ENCODE measurements at places on chromosomes 2 and 18. TPM values are rescaled to one million over a fixed set of nuclear protein-coding genes. Genes with fewer than 3 reads are reported as not detected.

Gene DSC3
- polyA plus RNA-seq: not detected

Gene KIF1A
- not detected for polyA plus RNA-seq

GRCh38 chr2:241047253-241048010 is 49.0 kb downstream of the SNED1 start:
- DNase-seq: no peak

Gene CCDC138
- polyA plus RNA-seq: 4.9 TPM

DNA sequence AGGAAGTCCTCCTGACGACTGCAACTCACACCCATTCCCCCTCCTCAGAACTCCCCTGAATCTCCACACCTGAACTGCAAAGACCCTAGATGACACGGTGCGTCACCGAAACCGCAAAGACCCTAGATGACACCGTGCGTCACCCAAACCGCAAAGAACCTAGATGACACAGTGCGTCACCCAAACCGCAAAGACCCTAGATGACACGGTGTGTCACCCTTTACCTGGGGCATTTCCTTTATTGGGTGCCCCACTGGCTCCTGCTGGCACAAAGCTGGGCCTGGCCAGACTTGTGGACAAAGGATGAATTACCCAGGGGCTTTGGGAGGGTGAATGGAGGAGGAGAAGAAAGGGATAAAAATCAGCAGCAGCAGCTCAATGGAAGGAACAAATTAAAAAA is 123.8 kb downstream of the CELF4 start:
- no peak for DNase-seq

DNA sequence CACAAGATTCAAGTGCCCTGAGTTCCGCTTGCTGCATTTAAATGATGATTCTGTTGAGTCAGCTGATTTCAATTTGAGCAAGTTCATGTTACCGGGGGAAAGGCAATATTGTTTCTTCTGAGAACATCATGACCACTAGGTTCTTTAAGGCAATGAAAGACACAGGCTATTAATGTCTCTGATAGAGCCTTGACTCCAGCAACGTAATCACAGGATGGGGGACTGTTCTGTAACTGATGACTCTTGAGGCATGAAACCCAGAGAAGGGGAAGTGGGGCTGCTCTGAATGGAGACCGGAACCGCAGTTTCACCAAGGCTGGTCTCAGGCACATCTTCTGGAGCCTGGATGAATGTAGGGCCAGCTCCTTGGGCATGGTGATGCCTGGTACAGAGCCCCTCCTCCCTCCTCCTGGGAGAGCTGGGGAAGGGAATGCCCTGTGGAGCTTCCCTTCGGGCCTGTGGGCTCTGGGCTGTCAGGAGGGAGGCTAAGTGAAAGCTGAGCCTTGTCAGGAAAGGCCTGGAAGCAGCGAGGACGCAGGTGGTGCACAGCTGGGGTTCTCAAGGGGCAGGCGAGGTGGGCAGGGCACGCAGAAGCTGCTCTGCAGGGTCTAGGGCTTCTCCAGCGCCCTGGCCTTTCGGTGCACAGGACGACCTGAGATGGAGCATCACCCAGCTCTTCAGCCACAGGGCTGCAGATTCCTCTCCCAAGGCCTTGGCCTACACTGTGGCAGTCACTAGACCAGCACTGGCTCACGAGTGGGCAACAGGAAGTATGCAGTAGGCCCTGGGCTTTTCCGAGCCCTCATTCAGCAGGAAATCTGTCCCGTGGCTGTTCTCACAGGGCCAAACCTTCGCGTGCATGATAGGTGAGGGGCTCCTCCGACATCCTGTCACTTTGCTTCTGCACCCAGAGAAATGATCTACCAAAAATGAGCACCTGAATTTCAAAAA is 36.6 kb upstream of the PRLH start:
- DNase-seq: no peak

- no peak for DNase-seq
These were observed 968.0 kb upstream of the FAM98A start for GRCh38 chr2:34567128-34567527.

Gene SERPINB5
- polyA plus RNA-seq: not detected

DNA sequence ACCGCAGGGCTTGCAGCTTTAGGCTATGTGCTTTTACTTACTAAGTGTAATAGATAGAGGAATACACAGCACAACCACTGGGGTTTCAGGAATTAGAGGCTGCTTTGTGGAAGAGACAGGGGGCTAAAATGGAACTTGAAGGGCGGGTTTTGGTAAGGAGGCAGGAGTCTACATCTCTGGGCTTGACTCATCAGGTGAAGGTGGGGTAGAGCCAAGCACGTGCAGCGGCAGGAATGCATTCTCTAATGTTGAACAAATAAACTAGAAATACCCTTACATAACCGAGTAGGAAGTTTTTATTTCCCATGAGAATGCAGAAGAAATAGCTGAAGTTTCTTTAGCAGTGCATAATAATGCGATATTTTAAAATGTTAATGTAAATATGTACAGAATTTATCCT is 673.8 kb upstream of the SALL3 start:
- DNase-seq: no peak

DNA sequence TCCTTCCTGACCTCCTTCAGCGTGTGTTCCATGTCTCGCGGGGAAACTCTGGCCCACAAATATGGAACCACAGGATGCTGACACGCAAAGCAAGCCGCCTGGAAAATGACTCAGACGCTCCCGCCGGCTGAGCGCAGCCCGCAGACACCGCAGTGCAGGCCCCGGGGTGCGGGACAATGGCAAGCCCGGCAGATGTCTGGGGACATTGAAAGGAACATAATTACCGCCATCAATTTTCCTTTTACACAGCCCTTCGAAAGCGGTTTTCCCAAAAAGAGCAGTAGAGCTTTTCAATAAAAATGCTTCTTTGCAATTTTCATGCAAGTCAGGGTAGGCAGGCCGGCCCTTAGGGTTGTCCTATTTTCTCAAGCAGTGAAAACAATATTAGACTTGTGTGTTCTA is 159.2 kb upstream of the SH3BP4 start:
- DNase-seq: no peak

Gene NPPC
- not detected for polyA plus RNA-seq

Gene BMPR2
- polyA plus RNA-seq: 5.6 TPM

Gene B3GNT7
- polyA plus RNA-seq: not detected

Gene CCDC121
- 2.4 TPM for polyA plus RNA-seq

DNA sequence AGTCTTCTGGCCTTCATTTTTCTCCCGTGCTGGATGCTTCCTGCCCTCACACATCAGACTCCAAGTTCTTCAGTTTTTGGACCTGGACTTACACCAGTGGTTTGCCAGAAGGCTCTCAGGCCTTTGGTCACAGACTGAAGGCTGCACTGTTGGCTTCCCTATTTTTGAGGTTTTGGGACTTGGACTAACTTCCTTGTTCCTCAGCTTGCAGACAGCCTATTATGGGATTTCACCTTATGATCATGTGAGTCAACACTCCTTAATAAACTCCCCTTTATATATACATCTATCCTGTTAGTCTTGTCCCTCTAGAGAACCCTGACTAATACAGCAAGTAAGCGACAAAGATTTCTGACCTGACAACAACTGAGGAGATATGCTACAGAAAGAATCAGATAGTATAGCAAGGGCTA is 7.2 kb downstream of the CDC42EP3 start:
- no peak for DNase-seq

Gene ST8SIA5
- not detected for polyA plus RNA-seq

Gene ACTG2
- 6.6 TPM for polyA plus RNA-seq

DNA sequence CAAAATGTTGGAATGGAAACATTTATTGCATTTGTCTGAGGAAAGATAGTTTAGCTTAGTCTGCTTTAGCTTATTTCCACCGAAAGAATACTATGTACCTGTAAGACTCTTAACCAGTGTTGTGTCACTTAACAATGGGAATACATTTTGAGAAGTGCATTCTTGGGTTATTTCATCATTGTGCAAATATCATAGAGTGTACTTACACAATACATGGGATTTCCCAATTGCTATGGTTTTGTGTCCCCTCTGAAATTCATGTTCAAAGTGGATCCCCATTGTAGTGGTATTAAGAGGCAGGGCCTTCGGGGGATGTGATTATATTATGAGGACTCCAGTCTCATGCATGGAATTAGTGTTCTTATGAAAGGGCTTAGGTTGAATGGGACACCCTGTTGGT is 249.4 kb upstream of the UBE2E3 start:
- no peak for DNase-seq

- DNase-seq: no peak
These were observed 7.8 kb upstream of the GPR55 start for GRCh38 chr2:230932556-230933511.

GRCh38 chr2:239246723-239247122 is 154.1 kb downstream of the HDAC4 start:
- DNase-seq: no peak

Gene IL36RN
- not detected for polyA plus RNA-seq

DNA sequence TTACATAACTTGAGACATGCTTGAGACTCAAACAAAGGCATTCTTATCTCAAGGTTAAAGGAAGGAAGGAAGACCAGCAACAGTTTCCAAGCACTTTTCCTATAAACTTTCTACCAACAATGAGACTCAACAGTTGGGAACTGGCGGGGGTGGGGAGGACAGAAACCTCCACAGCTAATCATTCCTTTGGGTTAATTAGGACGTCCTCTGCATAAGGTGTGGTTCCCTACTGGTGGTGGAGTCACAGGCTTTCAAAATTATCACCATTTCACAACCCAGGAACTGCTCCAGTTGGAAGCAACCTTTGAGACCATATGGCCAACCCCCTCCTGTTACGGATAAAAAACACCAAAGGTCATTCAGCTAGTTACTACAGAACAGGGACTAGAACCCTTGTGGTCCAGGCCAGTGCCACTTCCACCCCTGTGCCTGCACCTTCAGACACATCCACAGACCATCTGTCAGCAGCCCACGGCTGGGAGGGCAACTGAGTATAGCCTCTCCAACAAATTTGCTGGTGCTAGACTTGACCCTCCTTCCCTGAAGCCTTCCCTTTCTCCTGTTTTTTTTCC is 30.1 kb upstream of the ATL2 start:
- DNase-seq: no peak

DNA sequence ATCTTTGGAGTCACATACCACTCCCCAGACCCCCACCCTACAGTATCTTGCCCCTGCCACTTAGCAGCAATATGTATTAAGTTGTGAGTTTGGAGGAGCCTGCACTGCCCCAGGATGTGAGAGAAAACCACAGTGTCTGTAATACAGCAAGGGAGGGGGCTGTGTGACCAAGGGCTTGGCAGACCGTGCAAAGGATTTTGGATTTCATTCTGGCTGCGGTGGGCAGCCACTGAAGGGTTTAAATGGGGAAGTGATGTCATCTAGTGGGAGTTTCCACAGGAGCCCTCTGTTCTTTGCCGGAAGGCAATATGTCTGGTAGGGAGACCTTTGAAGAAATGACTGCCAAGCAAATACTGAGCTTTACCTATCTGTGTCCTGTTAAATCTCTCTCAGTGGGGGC is 202.4 kb downstream of the FHOD3 start:
- no peak for DNase-seq

GRCh38 chr2:128501700-128502099 is 183.0 kb upstream of the HS6ST1 start:
- DNase-seq: no peak

Gene CNGA3
- not detected for polyA plus RNA-seq

DNA sequence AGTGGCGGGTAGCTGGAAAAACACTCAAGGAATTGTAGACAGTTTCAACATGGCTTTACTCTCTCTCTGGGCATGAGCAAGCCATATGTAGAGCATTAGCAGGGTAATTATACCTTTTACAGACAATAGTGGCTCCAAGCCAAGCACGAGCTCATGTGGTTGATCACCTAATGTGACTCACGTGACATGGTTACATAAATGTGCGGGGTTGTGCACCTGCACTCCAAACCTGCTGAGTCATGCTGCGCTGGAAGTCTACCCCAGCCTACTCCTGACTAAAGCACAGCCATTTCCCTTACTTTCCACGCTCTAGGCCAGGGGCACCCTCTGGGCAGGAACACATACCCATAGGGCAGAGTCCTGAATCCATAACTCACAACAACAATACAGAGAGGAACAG is 232.8 kb downstream of the MBD5 start:
- peak; percentile 4 for DNase-seq

GRCh38 chr2:113173542-113174375 is at the start of gene PSD4:
TSS of gene PSD4 (plus strand) at chr2:113173971. CDS start at chr2:113182457, 8,486 bp downstream.
- DNase-seq: peak; percentile 75

DNA sequence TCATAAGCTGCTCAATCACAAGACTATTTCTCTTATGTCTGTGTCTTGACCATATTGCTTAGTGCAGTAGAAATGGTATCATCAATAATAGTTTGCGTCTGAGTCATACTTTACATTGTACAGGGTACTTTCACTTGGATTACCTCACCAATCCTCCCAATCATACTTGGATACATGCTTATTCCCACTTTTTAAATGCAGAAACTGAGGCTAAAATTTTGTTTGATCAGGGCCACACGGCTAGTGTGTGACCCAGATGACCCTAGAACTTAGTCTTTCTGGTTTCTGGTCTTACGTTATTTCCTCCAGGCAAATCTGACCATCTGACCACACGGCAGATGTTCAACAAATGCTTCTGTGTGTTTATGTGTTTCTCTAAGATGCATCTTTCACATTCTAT is 23.8 kb upstream of the CCL20 start:
- no peak for DNase-seq

DNA sequence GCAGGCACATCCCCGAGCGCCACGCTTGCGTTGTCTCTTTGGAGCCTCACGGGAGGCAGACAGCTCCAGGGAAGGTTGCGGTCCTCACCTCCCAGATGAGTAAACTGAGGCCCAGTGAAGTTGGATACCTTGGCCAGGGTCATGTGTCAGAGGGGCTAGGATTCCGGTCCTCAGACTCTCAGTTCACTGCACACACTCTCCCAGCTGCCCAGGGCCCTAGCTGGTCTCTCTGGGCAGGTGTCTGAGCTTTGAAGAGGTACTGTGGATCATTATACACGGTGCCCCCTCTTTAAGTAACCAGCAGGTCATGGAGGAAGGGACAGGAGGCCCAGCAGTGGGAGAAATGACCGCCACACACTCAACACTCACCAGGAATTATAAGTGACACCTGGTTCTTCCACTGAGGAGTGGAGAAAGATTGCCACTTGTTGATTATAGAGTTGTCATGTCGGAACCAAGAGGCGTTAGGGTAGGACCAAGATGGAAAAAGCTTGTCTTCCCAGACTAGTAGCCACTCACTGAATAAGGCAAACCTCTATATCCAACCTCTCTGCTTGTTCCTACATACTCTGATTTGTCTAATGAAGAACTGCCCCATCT is 588 bp downstream of the TMEM214 start:
- DNase-seq: no peak

Gene UGT1A8
- not detected for polyA plus RNA-seq

GRCh38 chr2:195810340-195811098 is 153.5 kb downstream of the SLC39A10 start:
- DNase-seq: no peak

GRCh38 chr2:179130560-179130959 is 80.6 kb upstream of the CCDC141 start:
- DNase-seq: no peak

- DNase-seq: no peak
These were observed 127.6 kb downstream of the ALPK2 start for GRCh38 chr18:58501066-58501896.

Data from CD4-positive, CD25-positive, alpha-beta regulatory T cell (primary cell).